ENCODE measurements at places on chromosomes 12 and 14. TPM values are rescaled to one million over a fixed set of nuclear protein-coding genes. Genes with fewer than 3 reads are reported as not detected.

GRCh38 chr12:47715393-47715876, 9.6 kb upstream of the RPAP3 start:
- peak; percentile 91 for DNase-seq

DNA sequence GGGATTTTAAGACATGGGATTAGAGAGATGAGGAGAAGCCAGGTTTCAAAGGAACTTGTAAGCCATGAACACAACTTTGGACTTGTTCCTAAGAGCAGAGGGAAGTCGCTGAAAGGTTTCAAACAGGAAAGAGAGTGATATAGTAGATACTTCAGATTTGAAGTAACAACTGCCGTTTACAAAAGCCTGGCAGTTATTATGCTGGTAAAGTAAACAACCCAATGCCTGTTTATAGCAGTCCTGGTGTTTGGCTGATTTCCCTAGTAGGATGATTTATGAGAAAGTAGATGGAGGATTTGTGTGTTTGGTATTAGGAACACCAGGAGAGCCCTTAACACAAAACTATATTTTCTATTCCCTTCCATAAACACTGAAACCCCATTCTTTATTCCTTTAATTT, 285.7 kb downstream of the RMST start:
- no peak for DNase-seq

GRCh38 chr12:108571609-108572165, 9.3 kb downstream of the ISCU start:
- peak; percentile 1 for DNase-seq

DNA sequence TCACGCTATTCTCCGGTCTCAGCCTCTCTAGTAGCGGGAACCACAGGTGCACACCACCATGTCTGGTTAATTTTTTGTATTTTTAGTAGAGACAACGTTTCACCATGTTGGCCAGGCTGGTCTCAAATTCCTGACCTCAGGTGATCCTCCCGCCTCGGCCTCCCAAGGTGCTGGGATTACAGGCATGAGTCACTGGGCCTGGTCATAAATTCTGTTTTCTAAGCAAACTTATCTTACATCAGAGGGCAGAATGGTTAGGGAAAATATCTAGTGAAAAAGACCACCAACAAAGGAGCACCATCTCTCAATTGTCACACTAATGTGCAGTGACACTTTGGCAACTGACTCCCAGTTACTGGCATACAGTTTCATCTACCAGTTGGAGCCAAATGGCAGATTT, 2.8 kb downstream of the CPM start:
- no peak for DNase-seq

Gene MGP
- total RNA-seq: not detected

Gene CDK4
- 208 TPM for total RNA-seq
